Kidney epithelial cell (primary cell): ENCODE measurements at places on chromosomes 12 and 14.

DNA sequence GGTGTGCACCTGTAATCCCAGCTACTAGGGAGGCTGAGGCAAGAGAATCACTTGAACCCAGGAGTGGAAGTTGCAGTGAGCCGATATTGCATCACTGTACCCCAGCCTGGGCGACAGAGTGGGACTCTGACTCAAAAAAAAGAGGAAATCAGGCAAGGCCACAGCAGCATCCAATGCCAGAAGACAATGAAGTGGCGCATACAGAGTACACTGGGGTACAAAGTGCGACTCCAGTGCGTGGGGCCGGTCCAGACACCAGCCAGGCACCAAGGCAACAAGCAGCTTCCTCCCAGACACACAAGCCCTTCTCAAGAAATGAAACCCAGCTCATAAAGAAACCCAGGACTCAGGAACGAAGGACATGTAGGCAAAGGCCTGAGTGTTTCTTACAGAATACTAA is 28.2 kb downstream of the TTC7B start:
- no peak for DNase-seq

- peak; percentile 61 for DNase-seq
Measured at GRCh38 chr12:71128191-71128788, 29.5 kb downstream of the TSPAN8 start.

DNA sequence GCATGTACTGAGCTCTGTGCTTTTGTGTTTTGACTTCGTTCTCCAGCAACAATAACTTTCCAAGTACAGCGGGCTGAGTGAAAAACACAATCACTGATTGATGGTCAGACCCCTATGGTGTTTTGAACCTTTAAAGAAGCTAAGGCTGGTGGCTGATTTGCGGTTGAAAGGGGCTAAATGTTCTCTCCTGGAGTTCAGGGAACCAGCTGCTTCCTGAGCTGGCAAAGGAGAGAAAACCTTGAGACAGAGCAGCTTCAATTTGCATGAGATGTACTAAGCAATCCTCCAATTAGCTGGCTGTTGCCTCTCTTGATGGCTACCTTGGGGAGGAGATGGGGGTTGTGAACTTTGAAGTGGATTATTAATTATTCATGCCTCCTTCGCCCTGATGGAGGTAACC is 546.7 kb upstream of the SEL1L start:
- no peak for DNase-seq

DNA sequence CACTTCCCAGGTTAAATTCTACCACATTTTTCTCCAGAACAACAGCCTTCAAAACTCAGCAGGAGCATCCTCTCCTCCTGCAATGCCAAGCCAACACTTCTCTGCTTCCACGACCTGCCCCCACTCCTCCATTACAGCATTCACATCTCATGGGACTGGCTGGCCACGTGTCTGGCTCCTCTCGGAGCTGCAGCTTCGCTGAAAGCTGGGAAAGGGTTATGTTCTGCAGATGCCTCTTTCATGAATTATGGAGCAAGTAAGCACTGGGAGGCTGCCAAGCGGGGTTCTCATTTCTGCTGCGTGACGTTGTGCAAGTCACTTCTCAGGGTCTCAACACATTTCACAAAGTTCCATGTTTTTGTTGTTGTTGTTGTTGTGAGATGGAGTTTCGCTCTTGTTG is 142.2 kb upstream of the RFLNA start:
- DNase-seq: no peak

DNA sequence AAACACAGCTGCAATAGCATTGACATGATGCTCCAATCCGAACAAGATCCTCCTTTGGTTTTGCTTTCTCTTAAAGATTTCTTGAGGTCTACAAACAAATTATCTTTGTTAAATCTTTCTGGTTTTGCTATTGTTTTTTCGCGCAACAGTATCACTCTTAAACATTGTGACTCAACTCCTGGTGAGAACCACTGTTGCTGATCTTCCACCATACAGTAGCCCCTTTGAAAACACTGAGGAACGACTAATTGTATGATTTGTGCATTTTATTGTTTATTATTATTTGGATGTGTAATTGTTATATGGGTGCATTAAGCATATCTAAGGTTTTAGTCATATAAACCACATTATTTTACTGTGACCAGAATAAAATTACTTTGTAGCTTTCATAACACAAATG is 282.8 kb downstream of the EGLN3 start:
- no peak for DNase-seq

GRCh38 chr12:114834621-114835020 is 150.6 kb upstream of the TBX3 start:
- no peak for DNase-seq

- no peak for DNase-seq
Measured at GRCh38 chr12:106329231-106329982, 26.9 kb downstream of the TCP11L2 start.

- DNase-seq: no peak
Measured at GRCh38 chr12:72872238-72872887, 600.2 kb downstream of the TRHDE start.

DNA sequence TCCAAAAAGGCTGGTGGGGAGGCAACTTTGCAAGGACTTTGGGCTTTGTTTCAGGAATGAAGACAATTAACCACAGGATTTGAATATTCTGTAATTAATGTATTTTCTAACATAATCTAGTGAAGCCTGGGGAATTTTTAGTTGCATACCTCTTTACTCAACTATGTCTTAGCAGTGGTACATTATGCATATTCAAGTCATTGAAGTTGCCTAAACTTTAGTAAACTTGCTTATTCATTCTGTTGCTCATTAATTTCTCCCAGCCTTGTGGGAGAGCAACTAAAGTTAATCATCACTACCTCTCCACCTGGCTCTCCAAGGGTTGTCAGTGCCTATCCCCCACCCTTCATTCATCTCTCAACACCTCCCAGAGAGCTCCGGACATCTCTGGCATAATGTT is 54.2 kb downstream of the IFNG-AS1 start:
- DNase-seq: peak; percentile 38

GRCh38 chr12:68100241-68100640 is 59.3 kb downstream of the IFNG start:
- DNase-seq: no peak

GRCh38 chr12:2356601-2357125 is 303.9 kb downstream of the CACNA1C start:
- DNase-seq: no peak
